Activated T-helper 17 cell treated with anti-CD3 and anti-CD28 coated beads, Interleukin-2, amount 50 U/mL, for 72 hours (primary cell): ENCODE measurements at places on chromosomes 6 and 20. TPM values are rescaled to one million over a fixed set of nuclear protein-coding genes. Genes with fewer than 3 reads are reported as not detected.

- peak; percentile 92 for ATAC-seq
Measured at GRCh38 chr20:49794336-49795134, 18.1 kb upstream of the SLC9A8 start.

Gene SYNDIG1
- not detected for total RNA-seq

DNA sequence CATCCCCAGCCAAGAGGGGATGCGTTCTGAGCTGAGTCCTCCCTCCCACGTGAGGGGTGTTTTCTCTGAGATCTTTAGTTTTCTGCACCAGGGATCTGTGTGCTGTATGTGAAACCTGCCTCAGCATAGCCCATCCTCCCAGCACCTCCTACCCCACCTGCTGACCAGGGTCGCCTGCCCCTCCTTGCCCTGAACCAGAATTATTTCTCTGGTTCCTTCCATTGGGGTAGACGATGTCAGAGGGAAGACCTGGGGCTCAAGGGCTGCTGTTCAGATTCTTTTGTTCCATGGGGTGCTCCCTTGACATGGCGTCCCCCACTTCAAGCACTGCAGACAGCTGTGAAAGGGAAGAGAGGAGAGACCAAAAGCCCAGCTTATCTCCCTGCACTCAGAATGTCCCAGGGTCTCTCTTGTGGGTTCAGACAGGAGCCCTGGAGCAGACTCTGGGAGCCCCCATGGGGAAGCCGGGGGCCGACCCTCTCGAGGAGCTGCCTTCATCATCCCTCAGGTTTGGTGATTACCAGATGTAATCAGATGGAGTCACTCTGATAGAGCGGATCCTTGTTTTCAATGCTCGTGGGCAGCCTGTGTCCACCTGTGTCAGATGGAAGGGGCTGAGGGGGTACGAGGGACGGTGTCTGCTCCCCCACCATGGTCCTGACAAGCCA is 74.3 kb downstream of the ERMARD start:
- ATAC-seq = no peak

GRCh38 chr6:26454631-26455030 is 3.1 kb upstream of the BTN2A1 start:
- no peak for ATAC-seq

- no peak for ATAC-seq
Measured at GRCh38 chr6:146990821-146991798, 213.1 kb upstream of the STXBP5 start.

GRCh38 chr6:78597966-78598365 is 269.4 kb upstream of the IRAK1BP1 start:
- ATAC-seq = no peak

DNA sequence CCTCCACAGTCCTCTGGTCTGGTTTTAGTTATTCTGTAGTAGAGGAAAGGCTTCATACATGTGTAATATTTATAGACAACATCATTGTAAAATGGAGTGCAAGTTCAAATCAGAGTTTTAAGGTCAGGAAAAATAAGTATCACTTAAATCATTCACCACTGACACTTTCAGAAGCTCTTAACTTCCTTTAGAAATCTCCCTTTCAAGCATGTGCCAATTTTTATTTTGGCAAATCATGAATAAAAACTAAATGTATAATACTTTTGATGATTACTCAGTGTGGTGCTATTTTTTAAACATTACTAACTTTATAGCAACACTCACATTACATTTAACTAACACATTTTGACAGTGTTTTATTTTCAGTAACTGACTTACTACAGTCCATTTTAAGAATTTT is 112.2 kb downstream of the OGFRL1 start:
- ATAC-seq = no peak

Gene SLC22A16
- total RNA-seq = not detected

Gene LPA
- total RNA-seq = not detected

- ATAC-seq = no peak
Measured at GRCh38 chr6:157402996-157403685, 22.2 kb downstream of the ZDHHC14 start.

Gene STMND1
- total RNA-seq = 0.37 TPM

DNA sequence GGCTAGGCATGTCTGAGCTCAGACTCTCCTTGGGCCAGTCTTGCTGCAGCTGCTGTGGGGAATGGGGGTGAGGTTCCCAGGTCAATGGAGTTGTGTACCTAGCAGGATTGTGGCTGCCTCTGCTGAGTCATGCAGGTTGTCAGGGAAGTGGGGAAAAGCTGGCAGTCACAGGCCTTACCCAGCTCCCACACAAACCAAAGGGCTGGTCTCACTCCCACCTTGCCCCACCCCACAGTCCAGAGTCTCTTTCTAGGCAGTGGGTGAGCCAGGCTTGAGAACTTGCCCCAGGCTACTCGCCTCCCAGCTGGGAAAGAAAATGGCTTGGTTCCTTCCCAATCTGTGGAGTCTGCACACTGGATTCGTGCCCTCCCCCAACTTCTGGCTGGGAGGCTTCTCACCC is 65.7 kb downstream of the SCP2D1 start:
- no peak for ATAC-seq

Gene HLA-DRB1
- 11.4 TPM for total RNA-seq

GRCh38 chr6:158165919-158166416 is 2.1 kb downstream of the SERAC1 start:
- ATAC-seq = no peak

Gene MUC21
- total RNA-seq = not detected

- no peak for ATAC-seq
Measured at GRCh38 chr6:71045296-71045695, 88.4 kb upstream of the B3GAT2 start.

Gene BHLHE23
- total RNA-seq = not detected

DNA sequence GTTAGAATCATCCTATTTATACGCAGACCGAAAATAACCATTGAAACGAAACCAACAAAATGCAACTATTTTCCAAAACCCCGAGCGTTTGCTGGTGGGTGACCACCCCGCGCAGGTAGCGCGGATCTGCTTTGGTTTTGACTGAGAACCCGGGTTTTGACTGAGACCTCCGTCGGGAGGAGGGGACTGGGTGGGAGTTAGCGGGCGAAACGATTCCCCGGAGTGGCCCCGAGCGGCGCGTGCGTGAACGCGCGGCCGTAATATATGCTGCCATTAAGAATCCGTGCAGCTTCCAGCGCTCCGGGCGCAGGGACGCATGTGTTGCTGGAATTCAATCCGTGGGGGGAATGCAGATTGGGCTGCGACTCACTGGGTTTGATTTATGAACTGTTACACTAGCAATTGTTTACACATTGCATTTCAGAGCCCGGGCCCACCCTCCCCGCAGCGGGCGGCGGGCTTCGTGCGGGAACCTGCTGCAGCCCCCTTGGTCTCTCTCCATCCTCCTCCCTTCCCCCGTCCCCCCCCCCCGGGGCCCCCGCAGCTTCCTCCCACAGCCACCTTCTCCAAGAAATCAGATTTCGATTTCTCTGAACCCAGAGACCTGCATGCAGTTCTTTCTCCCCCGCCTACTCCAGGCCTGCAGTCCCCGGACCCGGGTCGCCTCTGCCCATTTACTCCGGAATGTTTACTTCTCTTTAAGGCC is 9.9 kb downstream of the NRN1 start:
- ATAC-seq = peak; percentile 18

DNA sequence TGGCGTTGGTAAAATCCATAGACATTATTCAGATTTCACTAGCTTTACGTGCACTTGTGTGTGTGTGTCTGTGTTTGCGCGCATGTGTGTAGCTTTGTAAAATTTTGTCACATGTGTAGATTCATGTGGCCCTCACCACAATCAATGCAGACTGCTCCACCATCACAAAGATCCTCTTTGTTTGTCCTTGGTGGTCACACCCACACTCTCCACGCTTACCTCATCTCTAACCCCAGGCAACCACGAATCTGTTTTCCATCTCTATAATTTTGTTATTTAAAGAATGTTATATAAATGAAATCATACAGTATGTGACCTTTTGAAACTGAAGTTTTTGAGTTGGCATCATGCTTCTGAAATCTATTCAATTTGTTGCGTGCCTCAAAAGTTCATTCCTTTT is 58.5 kb downstream of the GRM1 start:
- no peak for ATAC-seq

DNA sequence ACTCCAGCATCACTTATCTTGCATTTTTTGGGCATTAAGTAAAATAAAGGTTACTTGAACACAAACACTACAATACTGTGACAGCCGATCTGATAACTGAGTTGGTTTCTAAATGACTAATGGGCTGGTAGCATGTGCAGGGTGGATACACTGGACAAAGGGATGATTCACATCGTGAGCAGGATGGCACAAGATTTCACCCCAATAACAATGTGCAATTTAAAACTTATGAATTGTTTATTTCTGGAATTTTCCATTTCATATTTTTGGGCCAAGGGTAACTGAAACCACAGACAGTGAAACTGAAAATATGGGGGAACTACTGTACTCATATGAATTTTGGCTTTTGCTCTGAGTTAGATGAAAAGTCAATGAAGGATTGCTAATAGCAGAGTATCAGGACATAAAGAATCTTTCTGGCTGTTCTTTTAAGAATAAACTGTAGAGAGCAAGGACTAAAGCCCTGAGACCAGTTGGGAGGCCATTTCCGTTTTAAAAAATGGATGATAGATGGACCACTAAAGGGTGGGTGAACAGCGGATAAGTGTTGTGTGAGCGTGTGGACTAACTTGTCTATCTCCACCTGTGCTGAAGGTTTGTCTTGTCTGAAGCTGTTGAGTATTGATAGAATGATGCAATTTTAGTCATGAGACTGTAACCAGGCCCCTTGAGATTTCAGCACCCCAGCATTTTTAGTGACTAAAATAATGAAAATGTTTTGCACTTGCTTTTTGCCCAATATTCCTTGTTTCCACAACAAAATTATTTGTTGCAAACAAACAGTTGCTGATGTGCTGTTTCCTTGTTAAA is 8.2 kb downstream of the SPINT3 start:
- peak; percentile 74 for ATAC-seq

Gene GPANK1
- total RNA-seq = 30.1 TPM

GRCh38 chr20:38806855-38807655 is 1.6 kb downstream of the PPP1R16B start:
- ATAC-seq = peak; percentile 24

- ATAC-seq = no peak
Measured at GRCh38 chr6:12472601-12473038, 182.5 kb downstream of the EDN1 start.

Gene WFDC12
- total RNA-seq = not detected

DNA sequence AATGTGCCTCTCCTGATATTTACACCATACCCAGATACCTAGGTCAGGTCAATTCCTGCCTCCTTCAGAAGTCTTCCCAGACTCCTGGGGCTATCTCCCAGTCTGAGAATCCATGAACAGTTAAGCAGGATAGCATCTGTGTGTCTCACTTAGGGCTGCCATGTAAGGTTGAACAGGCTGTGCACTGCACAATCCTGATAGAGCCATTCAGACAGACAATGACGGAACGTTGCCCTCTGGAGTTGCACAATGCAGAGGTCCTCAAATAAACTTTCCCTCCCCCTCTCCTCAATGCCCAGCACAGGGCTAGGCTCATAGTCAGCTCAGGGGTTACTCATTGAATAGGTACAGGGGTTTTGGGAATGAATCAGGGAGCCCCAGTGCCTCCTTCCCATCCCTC is 89.7 kb downstream of the CD40 start:
- ATAC-seq = no peak

Gene ESR1
- 0.50 TPM for total RNA-seq

Gene HAO1
- total RNA-seq = not detected

Gene FAM83D
- total RNA-seq = 18.3 TPM

- no peak for ATAC-seq
Measured at GRCh38 chr20:23311947-23312506, 38.6 kb upstream of the NXT1 start.

Gene HSPA12B
- not detected for total RNA-seq

- no peak for ATAC-seq
Measured at GRCh38 chr6:144823131-144823530, 538.0 kb downstream of the UTRN start.

DNA sequence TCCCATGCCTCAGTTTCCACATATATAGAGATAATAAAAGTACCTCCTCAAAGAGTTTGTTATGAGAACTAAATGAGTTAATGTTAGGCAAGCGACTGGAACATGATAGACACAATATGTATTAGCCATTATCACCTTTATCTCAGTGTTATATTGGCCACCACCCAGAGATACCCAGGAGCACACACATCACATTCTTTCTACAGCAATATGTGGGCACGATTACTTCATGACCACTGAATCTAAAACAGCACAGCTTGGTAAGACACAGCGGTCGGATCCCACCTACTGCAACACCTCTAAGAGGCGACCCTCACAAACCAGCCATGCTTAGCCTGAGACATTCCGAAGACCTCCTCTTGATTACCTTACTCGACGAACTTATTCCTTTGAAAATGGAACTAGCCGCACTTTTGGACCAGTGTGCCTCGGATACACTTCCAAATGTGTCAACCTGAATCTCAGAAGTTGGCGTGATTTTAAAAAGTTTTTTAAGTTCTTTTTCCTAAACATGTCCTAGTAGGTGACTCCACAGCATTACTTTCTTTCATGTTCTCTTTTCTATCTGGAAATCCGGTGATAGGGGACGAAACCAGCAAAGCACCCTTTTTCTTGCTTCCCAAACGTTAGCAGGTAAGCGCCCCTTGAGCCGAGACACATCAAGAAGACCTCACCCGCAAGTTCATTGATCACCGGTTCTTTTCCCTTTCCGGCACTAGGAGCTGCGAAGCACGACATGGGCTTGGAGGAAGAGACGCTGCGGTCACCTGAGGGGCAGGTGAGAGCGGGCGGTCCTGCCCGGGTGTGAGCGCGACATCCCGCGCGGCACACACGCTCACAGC is 923 bp downstream of the GMDS start:
- ATAC-seq = no peak

Gene SMAP1
- 39.5 TPM for total RNA-seq

Gene CYP21A2
- total RNA-seq = 0.91 TPM

GRCh38 chr6:98530732-98531131 is 303.6 kb upstream of the POU3F2 start:
- no peak for ATAC-seq

Gene PSORS1C2
- total RNA-seq = not detected

Gene IPCEF1
- total RNA-seq = 20.2 TPM

DNA sequence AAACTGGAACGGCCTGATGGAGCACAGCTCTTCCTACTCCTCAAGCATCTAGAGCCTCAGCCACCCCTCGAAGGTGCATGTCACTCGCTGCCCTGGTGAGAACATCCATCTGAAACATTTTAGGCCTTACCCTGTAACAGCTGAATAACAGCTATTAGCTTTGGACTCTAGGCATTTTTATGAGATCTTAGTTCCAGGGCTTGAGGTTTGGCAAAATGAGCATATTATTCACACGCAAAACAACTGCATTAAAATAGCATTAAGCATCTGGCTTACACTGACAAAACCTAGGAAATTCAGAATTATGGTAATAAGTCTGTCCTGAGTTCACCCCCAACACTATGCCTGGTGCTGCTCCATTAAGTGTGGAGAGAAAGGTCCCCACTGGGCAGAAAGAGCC is 56.1 kb downstream of the ADAT2 start:
- no peak for ATAC-seq

- peak; percentile 71 for ATAC-seq
Measured at GRCh38 chr6:169921853-169922824, 170.7 kb downstream of the ERMARD start.

- ATAC-seq = peak; percentile 70
Measured at GRCh38 chr20:10430000-10430466, 4.0 kb downstream of the MKKS start.

DNA sequence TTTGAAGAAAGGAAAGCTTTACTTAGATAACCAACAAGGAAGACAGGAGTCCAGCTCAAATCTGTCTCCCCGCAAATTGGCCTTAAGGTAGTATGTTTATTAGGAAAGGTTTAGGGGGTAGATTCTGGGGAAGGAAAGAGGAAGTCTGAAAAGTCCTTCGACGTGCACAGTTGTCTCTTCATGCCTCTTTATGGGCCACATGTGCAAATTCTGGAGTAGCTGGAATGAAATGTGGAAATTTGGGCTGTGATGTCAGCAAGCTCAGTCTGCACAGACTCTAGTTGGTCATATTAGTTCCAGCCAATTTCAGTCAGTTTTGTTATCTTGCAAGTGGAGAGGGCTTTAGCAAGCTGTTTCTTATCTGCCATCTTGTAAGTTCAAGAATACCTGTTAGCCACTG is 50.1 kb downstream of the NUP153 start:
- ATAC-seq = no peak
